ENCODE measurements at places on chromosomes 4 and X. TPM values are rescaled to one million over a fixed set of nuclear protein-coding genes. Genes with fewer than 3 reads are reported as not detected.

Gene AKAP14
- not detected for total RNA-seq

Gene GABRE
- total RNA-seq = 3.8 TPM

Gene RBBP7
- total RNA-seq = 107 TPM

- no peak overlapping the region for H3K4me3 ChIP-seq
- H3K27me3 ChIP-seq = no peaks in the 10 kb centered on the region
- no peak overlapping the region for H3K27ac ChIP-seq
- DNase-seq = no peak
These were observed 35.4 kb upstream of the HPSE start for GRCh38 chr4:83369831-83370639.

DNA sequence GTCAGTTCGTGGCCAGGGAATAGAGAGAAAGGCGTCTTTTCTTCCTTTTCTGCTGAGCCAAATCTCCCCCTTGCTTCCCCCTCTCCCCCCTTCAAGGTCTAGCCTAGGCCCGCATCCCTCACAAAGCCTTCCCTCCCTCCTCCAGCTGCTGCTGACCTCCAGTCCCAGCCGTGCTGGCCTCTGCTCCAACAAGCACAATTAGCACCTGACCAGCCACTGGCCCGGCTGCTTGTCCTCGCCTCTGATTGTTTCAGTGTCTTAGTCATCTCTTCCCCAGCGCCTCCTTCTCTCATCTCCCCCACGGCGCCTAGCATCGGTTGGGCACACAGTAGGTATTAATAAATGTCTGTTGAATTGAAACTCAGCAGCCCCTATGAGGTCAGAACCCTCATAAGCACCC lies 4.2 kb downstream of the ELF4 start:
- DNase-seq = no peak
- H3K36me3 ChIP-seq = no peaks in the 10 kb centered on the region
- H3K27ac ChIP-seq = no peak overlapping the region

DNA sequence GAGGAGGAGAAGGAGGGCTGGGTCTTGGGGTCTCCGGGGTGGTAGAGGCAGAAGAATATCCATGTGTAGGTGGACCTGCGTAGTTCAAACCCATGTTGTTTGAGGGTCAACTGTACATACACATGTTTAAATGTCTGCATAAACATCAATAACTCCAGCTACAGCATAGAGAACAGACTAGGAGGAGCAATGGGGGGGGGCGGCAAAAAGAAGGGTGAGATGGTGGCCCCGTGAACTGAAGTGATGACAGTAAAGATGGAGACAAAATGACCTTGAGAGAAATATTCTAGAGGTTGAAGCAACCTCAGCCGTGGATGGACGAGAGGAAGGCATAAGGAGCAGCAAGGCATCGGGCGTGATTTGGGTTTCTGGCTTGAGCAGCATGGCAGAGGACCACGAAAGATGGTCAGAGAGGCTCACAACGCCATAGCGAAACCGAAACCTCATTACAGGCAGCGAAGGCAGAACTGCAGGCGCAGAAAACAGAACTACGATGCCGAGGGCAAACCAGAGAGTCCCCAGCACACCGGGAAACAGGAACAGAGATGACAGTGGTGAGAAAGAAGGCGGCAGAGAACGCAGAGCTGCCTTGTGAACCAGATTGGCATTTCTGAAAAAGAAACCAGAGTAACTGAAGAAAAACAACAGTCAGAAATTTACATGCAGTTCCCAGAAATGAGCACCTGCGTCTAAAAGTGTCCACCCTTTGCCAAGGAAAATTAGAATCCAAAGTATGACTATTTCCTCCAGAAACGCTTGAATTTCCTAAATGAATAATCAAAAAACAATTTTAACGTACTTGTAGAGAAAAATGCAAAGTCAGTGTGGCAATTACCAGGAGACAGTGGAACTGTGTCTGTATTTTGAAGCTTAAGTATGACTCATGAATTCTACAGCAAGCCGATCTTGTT lies 50.3 kb upstream of the ENPP6 start:
- H3K36me3 ChIP-seq = no peaks in the 10 kb centered on the region
- no peaks in the 10 kb centered on the region for H3K27me3 ChIP-seq
- H3K4me3 ChIP-seq = peak overlapping the region; percentile 12
- H3K4me1 ChIP-seq = no peaks in the 10 kb centered on the region
- H3K27ac ChIP-seq = peak overlapping the region; percentile 33

DNA sequence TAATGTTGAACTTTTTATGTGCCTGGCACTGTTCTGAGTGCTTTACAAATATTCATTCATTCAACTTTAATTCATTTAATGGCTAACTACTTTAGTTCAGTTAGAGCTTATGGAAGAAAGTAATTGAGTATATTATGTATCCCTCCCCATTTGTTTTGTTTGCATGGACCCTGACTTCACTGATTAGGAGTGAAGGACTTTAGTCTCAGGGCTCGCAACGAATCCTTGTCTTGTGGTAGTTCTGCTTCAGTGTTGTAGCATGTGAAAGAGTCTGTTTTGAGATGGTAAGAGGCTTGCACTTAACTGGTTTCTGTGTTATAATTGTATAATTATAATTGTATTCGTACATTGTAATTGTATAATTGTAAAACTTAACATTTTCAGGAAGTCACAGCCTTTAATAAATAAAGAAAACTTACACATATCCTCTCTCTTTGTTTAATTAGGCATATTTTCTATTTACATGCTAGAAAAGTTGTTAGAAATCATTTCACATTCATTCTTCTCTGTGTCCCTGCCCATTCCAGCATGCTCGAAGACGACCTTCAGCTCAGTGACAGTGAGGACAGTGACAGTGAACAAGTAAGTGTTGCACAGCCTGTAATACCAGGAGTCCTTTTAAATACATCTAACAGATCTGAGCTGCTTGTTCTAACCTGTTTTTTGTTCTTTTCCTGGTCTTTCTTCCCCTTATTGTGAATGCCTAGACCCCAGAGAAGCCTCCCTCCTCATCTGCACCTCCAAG lies 115.1 kb downstream of the KLHL8 start:
- peak overlapping the region; percentile 86 for H3K27ac ChIP-seq
- peaks cover 81% of the 10 kb centered on the region for H3K4me1 ChIP-seq
- H3K4me3 ChIP-seq = no peak overlapping the region
- H3K36me3 ChIP-seq = no peaks in the 10 kb centered on the region
- no peaks in the 10 kb centered on the region for H3K27me3 ChIP-seq

DNA sequence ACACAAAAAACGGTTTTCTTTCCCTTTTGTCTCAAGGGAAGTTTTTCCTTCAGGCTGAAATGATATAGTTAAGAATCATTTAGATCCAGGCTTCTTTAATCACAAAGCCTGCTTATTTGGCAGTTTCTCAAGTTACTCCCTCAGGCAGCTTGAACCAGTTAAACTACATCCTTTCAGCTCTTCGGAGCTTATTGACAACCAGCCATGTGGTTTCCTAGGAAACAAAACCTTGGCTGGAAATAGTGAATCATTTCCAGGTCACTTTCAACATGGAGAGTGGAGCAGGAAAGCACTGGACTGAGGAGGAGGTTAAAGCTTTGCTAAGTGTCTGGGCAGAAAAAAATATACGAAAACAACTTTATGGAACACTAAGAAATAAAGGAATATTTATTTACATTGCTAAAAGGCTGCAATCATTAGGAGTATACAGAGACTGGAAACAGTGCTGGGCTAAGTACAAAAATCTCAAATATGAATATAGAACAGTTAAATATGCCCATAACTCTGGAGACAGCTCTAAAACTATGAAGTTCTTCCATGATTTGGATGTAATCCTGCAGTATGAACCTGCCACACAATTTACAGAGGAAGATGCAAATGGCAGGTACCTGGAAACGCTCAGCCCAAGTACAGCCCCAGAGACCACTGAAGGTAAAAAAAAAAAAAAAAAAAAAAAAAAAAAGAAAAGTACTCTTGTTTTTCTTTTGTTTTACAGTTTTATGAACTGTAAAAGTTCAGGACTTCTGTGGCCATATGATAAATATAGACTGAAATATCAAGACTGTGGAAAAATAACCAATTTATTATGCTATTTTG lies 23.2 kb upstream of the AASDH start:
- H3K4me1 ChIP-seq = peaks cover 7% of the 10 kb centered on the region
- no peaks in the 10 kb centered on the region for H3K27me3 ChIP-seq
- DNase-seq = no peak
- peaks cover 16% of the 10 kb centered on the region for H3K36me3 ChIP-seq
- H3K27ac ChIP-seq = no peak overlapping the region

DNA sequence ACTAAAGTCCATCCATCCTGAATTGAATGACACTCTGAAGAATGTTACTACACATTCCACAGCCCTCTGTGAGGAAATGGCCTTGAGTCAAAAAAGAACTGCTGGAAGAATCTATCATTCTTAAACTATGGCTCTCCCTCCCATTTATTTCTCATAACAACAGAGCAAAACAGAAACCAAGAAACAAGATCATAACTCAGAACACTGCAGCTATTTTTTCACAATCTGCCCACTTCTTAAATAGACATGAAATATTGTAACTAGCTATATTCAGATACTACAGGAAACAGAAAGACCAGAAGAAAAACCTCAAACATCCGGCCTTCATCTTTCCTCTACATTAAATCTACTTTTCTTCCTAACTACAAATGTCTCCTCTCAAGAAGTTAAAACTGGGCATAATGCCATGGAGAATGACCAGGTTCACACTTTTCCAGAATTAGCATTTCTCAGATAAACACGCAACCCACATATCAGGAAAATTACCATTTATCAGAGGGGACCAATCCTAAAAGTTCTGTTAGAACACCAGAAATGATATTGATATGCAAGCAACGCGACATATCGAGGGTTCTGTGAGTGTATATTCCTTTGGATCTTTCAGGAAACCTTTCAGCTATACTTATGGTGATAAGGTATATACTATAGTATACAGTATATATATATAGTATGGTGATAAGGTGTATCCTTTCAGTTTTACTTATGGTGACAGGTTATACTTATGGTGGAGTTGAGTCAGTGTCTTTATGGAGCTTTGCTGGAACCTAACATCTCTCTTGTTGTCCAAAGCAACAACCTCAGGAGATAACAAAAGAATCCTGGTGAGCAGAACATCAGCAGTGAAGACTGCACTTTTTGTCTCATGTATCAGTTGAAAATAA lies 60.4 kb upstream of the IRF2 start:
- peaks cover 19% of the 10 kb centered on the region for H3K4me1 ChIP-seq
- no peaks in the 10 kb centered on the region for H3K27me3 ChIP-seq
- H3K4me3 ChIP-seq = no peak overlapping the region
- DNase-seq = no peak
- H3K36me3 ChIP-seq = no peaks in the 10 kb centered on the region
